ENCODE measurements at places on chromosomes 5 and 9. TPM values are rescaled to one million over a fixed set of nuclear protein-coding genes. Genes with fewer than 3 reads are reported as not detected.

Gene GOLGA2
- polyA plus RNA-seq: 112 TPM

Gene CCT5
- polyA plus RNA-seq: 344 TPM

DNA sequence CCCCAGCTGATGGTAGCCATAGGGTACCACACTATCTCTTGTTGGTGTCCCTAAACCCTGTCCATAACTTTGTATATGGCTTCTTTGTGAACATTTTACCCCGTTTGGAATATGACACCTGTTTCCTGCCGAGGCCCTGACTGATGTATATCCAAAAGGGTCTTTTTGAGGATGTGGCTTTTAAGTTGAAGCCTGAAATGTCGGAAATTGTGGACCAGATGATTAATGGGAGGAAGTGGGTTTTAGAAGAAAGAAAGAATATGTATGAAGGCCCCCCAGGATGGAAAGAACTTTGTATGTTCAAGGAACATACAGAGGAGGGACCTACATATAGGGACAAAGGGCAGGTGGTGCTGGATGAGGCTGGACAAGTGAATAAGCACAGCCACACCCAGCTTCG is 16.7 kb upstream of the TNFSF8 start:
- DNase-seq: no peak

- DNase-seq: no peak
These were observed 208.6 kb downstream of the EPB41L4A start for GRCh38 chr5:112210430-112211005.

DNA sequence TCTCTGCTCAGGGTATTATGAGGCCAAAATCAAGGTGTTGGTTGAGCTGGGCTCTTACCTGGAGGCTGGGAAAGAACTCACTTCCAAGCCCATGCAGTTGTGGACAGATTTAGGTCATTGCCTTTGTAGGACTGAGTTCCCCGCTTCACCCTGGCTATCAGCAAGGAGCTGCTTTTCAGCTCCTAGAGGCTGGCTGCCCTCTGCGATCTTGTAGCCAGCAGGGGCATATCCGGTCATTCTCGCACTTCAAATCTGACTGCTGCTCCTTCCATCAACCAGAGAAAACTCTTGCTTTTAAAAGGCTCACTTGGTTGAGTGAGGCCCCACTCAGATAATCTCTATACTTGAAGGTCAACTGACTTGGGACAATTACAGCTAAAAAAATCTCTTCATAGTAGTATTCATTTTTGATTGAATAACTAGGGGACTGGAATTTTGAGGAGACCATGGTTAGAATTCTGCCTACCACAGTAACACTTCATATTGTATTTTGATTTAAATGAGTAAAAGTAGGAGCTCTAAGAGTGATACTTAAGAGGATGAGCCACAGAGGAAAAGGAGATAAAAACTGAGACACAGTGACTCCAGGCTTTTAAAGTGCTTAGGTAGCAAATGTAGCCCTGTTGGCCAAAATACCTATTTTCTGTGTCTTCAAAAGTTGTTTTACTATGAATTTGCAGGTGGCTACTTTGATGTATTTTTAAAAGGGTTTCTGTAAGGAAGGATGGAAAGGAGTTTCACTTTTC is 137.4 kb downstream of the CD180 start:
- DNase-seq: no peak

- no peak for DNase-seq
These were observed 159.9 kb downstream of the GOLPH3 start for GRCh38 chr5:32014096-32014745.

GRCh38 chr9:2120926-2121689 is 106.0 kb downstream of the SMARCA2 start:
- peak; percentile 11 for DNase-seq

Gene CCL27
- polyA plus RNA-seq: not detected

GRCh38 chr9:93892748-93893147 is 62.4 kb downstream of the BARX1 start:
- no peak for DNase-seq

- peak; percentile 68 for DNase-seq
These were observed 30.1 kb downstream of the QRFP start for GRCh38 chr9:130866474-130866965.

Gene GBGT1
- polyA plus RNA-seq: 3.5 TPM

Gene PTGER4
- polyA plus RNA-seq: 6.2 TPM

DNA sequence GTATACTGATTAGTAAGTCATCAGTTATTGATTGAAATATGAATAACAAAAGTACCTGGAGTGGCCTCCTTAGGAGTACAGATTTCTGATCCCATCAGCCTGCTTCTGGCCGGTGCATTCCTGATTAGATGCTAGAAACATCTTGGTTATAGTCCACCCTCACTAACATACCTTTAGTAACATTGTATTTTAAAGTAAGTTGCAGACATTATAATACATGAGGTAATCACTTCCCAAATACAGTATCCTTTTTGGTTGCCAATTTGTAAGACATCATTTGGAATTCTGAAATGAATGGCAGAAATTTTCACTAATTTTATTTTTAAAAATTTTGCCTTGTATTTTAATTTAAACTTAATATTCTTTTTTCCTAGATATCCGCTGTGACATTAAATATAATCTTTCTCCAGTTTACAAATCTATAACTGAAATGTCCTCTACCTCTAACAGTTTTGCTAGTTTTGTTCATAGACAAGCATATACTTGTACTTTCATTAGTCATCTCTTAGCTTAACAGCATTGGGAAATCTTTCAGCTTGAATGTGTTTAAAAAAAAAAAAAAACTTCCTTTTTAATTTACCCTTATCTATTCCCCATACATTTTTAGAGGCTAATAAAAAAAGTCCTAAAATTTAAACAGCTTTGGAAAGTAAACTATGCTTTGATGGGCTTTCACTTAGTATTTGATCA is 178.9 kb downstream of the XRCC4 start:
- DNase-seq: no peak

Gene CTNND2
- not detected for polyA plus RNA-seq

- DNase-seq: no peak
These were observed 439.9 kb downstream of the BRINP1 start for GRCh38 chr9:118929287-118929686.

Gene LRRC14B
- polyA plus RNA-seq: not detected

- DNase-seq: no peak
These were observed 15.2 kb upstream of the OSMR start for GRCh38 chr5:38830521-38831051.

Gene TMC1
- not detected for polyA plus RNA-seq

DNA sequence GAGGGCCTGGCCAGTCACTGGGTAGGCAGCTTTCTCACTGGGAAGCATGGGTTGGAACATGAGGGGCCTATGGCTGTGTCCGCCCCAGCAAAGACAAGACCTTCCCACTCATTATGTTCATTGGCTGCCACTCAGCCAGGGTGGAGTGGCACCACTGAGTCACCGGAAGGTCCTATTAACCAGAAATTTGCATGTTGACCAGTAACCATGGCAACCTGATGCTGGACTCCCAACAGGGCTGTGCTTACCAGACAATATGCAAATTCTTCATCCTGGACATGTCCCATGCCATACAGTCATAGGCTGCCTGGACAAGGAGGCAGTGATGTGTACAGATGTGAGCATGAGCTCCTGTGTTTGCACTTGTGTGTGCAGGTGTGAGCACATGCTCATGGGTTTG is 66.7 kb downstream of the PSD2 start:
- no peak for DNase-seq

DNA sequence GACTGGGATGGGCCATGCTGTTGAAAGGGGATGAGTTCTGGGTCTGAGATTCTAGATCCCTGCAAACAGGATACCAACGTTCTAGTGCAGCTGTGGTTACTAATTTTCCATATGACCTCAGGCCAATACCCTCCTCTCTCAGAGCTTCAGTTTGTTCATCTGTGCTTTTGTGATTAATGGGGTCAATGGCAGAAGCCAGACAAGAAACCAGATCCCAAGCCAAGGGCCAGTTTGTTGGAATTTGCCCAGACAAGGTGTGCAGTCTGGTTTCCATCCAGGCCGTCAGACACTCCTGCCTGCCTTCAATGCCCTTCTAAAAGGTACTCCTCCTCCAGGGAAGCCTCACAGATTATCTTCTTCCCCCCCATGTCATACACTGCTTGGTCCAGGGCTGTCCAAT is 11.4 kb downstream of the MYORG start:
- no peak for DNase-seq

DNA sequence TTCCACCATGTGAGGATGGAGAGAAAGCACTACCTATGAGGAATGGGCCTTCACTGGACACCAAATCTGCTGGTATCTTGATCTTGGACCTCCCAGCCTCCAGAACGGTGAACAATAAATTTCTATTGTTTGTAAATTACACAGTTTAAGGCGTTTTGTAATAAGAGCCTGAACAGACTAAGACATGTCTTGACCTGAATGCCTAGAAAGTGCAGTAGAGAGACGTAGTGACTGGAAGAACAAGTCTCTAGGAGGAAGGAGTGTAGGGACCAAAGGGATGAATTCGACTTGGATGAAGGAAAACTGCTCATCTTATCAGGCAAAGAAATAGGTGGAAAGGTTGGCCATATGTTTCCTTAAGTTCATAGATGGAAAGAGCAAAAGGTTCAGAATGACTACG is 309.8 kb upstream of the RGMB start:
- DNase-seq: no peak

Gene HEMGN
- not detected for polyA plus RNA-seq

Gene TAF11L10
- not detected for polyA plus RNA-seq

DNA sequence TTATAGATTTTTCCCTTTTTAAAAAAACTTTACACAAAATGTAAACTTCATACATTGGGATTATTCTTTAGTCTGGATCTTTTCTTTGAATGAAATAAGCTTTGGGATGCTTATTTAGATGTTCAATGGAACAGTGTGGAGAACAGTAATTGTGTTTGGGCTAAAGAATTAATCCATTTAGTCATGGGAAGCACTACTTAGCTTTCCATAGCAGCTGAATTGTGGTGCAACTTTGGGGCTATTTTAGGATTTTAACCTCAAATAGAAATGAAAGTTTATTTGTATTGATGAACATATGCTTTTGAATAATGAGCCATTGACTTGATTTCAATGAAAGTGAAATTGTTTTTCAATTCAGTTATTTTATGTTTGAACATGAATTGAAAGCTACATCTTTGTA is 72.4 kb downstream of the ZCCHC7 start:
- no peak for DNase-seq

Gene TERT
- polyA plus RNA-seq: not detected

DNA sequence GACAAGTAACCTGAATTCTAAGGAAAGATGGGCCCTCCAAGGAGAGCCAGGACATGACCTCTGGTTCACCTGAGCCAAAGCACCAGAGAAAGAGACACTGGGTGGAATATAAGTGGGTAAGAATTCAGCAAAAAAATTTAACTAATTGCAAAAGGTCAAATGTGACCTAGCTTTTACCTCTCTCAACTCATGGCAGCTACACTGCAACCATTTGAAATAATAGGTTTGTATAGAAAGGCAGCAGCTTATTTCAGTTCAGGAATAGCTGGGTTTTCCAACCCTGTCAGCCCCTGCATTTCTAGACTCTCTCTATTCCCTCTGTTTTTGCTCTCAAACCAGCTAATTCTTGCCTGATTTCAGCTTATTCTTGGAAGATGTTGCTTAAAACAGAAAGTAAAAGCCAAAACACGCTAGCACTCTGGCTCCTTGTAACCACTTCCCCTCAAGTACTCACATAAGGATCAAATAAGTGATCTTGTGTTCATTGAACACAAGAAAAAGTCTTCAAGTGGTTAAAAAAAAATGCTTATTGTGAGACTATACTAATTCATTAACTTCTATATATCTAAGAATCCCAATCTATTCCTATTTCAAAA is 101.1 kb upstream of the NR4A3 start:
- DNase-seq: no peak

GRCh38 chr9:134734270-134734669 is 92.7 kb downstream of the COL5A1 start:
- no peak for DNase-seq

DNA sequence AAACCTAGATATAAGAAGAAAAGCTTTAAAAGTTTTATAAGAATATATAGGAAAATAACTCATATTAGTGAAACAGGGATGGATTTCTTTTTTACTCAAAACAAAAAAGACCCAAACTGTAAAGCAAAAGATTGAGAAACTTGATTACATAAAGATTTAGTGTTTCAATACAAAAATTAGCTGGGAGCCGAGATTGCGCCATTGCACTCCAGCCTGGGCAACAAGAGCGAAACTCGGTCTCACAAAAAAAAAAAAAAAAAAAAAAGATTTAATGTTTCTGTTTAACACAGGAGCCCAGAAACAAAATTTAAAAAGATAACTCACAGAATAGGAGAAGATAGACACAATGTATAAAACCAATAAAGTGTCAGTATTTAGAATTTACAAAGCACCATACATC is 45.2 kb downstream of the CDC14B start:
- DNase-seq: no peak

Gene ACTBL2
- 0.45 TPM for polyA plus RNA-seq

Gene HCN1
- polyA plus RNA-seq: not detected

DNA sequence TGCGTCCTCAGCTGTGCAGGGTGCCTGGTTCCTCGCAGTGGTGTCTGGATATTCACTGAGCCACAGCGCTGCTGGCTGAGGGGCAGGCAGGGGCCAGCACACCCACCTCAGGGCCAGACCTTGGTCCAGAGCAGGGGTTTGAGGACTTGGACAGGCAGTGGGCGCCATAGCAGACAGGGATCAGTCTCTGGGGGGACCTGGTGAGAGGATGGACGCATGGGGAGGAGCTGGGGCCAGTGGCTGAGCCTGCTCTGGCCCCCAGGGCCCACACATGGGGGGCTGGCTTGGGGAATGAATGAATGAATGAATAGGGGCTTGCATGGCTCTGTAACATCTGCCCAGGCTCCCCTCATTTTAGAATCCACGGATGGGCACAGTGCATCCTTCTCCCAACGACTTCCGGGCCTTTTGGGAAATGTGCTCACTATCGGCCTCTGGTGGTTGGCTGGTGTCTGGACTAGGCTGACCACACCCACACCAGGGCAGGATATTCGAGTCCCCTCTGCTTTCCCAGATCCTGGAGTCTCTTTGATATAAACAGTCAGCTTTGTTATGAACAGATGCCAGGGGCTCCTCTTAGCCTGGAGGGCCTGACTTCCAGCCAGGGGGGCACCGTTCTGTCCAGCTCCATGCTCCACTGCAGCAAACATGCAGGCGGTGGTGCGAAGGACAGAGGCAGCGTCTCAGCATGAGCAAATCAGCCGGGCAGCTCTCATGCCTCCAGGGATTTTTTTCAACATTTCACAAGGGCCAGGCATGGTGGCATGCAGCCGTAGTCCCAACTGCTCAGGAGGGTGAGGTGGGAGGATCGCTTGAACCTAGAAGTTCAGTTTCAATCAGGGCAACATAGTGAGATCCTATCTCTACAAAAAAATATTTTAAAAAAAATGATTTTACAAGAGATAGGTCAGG is 62.6 kb downstream of the NEK6 start:
- DNase-seq: peak; percentile 29

DNA sequence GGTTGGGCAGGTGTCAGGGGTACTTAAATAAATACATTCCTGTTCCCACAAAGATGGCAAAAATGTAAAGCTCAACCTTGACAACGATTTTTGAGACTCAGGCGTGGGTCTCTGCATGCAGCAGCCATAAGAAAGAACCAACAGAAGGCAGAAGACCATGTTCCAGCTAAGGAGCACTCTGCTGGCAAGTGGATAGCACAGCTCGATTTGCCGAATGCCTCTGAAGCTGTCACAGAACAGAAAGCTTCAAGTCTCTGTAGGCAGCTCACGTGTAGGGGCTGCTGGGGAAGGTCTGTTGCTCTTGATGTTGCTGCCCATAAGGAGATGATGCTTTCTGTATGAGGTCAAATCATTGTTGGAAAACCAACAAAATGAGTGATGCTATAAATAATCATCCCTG is 119.6 kb upstream of the GRIN3A start:
- DNase-seq: no peak

- no peak for DNase-seq
These were observed 50.8 kb downstream of the SEMA5A start for GRCh38 chr5:9495121-9495520.

Measured in AG04450 (cell line).